ENCODE measurements at places on chromosomes 2 and 18.

GRCh38 chr2:173898996-173899395 lies 66.2 kb downstream of the SP3 start:
- no peak for DNase-seq

- DNase-seq: peak; percentile 63
These were observed 100.2 kb downstream of the TWIST2 start for GRCh38 chr2:238947920-238948710.

- no peak for DNase-seq
These were observed 624.3 kb upstream of the FANCL start for GRCh38 chr2:58865436-58865835.

DNA sequence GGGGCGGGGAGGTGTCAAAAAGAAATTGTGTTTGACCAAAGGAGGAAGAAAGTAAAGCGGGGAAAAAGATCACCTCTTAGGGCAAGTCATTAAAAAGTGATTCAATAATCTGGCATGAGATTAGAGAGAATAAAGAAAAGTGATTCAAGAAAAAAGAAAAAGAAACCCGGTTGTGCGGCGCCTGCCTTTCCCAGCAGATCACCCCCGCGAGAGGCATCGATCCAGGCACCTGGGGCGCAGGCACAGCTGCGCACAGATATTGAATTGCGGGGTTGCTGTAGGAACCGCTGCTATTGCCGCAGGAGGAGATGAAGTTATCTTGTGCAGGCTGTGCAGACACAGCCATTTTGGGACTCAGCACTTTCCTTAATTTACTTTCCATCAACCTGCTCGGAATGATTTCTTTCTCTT lies 71.2 kb downstream of the PLB1 start:
- peak; percentile 5 for DNase-seq

DNA sequence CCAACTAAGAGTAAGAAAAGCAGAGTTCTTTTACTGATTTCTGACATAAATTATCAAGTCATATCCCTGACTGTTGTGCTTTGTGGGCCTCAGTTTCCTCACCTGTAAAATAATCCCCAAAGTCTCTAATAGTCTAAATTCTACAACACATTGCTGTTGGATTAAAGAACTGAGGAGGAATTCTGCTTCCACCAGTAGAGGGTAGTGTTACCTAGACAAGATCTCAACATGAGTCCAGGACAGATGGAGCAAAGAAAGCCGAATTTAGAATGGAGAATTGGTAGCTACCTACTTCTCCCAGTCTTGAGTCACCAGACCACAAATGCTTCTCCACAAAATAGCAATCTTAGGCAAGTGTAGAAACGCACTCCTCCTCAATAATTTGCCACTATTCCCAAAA lies 462.5 kb upstream of the FSHR start:
- peak; percentile 11 for DNase-seq

- no peak for DNase-seq
These were observed 183.3 kb downstream of the CAMKMT start for GRCh38 chr2:44545005-44545404.

GRCh38 chr2:218418717-218419458 lies at the start of gene VIL1:
TSS of gene VIL1 (plus strand) at chr2:218419123. CDS start at chr2:218423779, 4,656 bp downstream.
- peak; percentile 80 for DNase-seq

DNA sequence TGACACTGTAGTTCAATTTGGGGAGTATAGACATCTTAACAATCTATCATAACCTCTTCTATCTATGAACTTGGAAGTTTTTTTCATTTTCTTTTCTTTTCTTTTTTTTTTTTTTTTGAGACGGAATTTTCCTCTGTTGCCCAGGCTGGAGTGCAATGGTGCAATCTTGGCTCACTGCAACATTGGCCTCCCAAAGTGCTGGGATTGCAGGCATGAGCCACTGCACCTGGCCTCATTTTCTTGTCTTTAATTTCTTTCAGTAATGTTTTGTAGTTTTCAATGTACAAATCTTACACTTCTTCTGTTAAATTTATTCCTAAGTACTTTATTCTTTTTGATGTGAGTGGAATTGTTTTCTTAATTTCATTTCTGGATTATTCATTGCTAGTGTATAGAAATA lies 14.6 kb downstream of the ASAP2 start:
- DNase-seq: no peak

GRCh38 chr2:241877989-241878970 lies 8.8 kb downstream of the RTP5 start:
- peak; percentile 53 for DNase-seq

- no peak for DNase-seq
These were observed 480.3 kb downstream of the MEIS1 start for GRCh38 chr2:66915237-66915636.

DNA sequence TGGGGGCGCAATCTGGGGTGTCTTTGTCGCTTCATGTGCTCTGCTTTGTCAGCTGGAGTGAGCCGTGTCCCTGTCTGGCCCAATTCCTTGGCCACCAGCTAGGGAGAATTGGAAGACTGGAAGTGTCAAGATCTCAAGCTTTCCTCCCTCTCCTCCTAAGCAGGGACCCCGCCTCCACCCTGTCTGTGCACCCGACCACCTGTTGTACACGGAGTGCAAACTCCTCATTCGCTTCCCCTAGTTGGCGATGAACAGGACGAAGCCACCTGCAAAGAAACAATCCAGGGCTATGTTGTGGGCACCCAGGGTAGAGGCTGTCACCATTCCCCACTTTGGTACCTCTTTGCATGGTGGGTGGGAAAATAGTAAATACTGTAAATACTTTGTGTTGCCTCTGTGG lies 1.7 kb upstream of the DQX1 start:
- DNase-seq: no peak

DNA sequence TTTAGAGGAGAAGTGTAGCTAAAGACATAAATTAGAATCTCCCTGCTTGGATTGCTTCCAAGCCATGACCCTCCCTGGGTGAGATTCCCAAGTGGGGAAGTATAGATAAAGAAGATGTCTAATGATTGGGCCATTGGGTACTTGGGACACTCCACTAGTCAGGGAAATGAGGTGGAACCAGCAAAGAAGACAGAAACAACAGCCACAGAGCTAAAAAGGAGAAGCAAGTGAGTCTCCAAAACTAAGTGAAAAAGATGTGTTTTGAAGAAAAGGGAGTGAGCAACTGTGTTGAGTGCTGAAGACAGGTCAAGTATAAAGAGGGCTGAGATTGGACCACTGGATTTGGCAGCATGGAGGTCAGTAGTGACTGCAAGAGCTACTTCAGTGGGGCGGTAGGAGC lies 276.7 kb upstream of the STON1 start:
- DNase-seq: no peak

- no peak for DNase-seq
These were observed 2.2 kb downstream of the ABI2 start for GRCh38 chr2:203330434-203330833.

DNA sequence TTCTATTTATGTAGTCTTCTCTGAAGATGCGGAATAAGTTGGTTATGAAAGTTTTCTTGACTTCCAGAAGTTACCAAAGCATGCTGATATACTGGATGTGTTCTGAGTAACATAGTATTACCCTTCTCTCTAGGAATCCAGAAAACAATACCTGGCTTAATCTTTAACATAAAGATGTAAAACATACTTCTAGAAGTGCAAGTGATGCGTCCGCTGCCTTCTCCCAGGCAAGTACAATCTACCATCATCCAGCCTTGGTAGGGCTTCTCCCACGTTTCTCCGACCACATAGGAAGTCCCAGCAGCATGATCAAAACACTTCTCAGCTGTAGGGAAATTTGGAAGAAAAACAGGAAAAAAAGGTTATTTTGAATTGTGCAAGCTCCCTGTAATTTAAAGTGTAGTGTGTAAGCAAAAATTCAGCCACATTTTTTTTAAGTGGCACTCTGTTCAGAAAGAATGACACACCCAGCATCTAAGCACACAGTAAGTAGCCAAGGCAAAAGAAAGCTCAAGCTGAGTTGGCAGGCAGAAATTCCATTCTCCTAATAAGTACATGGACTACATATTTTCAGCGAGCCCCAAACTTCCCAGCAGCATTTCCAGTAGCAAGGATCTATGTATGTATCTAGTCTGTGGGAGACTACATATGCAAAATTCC lies 5.2 kb downstream of the FN1 start:
- DNase-seq: no peak

- peak; percentile 49 for DNase-seq
These were observed 7.6 kb upstream of the METTL21A start for GRCh38 chr2:207632575-207633493.

GRCh38 chr2:18626256-18626668 lies 36.9 kb upstream of the NT5C1B start:
- no peak for DNase-seq

DNA sequence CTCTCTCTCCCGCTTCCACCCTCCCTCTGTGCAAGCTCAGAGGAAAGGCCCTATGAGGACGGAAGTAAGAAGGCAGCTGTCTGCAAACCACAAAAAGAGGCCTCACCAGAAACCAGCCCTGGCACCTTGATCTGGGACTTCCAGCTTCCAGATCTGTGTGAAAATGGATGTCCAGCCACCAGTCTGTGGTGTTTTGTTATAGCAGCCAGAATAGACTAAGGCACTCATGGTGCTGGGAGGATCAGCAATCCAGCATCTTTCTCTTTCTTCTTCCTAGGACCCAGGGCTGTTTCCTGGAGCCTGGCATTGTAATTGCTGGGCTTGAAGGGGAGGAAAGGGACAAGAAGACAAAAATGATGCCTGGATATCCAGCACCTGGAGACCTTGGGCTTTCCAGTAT lies 122.5 kb downstream of the SOCS6 start:
- no peak for DNase-seq

- DNase-seq: no peak
These were observed 70.2 kb downstream of the CRIM1 start for GRCh38 chr2:36425608-36426355.

GRCh38 chr18:69365658-69366057 lies 35.0 kb upstream of the DOK6 start:
- DNase-seq: no peak

DNA sequence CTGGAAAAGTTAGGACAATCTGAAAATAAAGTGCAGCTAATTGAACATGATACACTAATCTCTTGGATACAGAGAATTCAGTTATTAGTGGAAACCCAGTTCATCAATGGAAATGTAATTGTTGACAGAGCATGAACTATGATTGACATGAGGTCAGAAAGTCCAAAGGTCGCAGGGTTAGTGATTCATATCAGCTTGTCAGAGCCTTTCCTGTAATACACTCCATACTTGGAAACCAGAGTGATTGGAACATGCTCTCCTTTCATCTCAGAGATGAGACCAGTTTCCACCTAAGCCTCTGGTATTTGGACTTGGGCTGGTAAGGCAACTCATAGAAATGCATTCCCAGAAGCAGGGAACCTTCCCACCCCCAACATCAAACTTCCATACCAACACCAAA lies 8.5 kb upstream of the NCKAP5 start:
- DNase-seq: peak; percentile 9

GRCh38 chr2:195834836-195835235 lies 177.8 kb downstream of the SLC39A10 start:
- DNase-seq: no peak

GRCh38 chr2:180669016-180669415 lies 311.4 kb upstream of the UBE2E3 start:
- DNase-seq: no peak

- no peak for DNase-seq
These were observed 50.0 kb downstream of the TRPM8 start for GRCh38 chr2:233967164-233967563.

- no peak for DNase-seq
These were observed 43.6 kb downstream of the PROKR1 start for GRCh38 chr2:68687018-68687417.

All from LoVo (cell line).